ENCODE measurements at places on chromosomes 7 and 10.

GRCh38 chr10:131795761-131796160, 105.0 kb upstream of the PPP2R2D start:
- no peak for DNase-seq

DNA sequence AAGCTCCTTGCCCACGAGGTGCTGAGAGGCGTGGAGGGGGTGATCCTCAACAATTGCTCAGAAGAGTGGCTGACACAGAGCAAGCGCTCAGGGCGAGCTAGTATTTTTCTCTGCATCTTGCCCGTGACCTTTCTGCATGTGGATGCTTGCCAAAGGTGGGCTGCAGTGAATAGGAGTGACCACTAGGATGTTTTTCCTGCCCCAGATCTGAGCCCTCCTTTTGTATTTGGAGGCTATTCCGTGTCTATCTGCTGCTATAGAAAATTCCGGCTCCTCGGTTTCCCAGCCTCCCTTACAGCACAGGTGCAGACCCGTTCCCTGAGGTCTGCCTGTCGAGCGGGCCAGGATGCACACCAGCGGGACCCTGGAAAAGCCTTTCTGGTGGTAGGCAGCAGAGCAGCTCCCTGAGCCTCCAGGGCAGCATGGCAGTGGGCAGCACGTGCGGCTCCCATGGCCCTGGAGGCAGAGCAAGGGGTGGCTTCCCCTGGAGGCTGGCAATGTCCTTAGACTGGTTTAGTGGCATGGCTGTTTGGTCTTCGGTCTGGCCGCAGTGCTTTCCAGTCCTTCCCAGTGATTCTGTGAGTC, 145.1 kb upstream of the PCBD1 start:
- no peak for DNase-seq

- DNase-seq, result no peak
Measured at GRCh38 chr7:42232275-42232674, 4.7 kb downstream of the GLI3 start.

GRCh38 chr10:124745673-124746072, 1.5 kb upstream of the FAM53B start:
- no peak for DNase-seq

DNA sequence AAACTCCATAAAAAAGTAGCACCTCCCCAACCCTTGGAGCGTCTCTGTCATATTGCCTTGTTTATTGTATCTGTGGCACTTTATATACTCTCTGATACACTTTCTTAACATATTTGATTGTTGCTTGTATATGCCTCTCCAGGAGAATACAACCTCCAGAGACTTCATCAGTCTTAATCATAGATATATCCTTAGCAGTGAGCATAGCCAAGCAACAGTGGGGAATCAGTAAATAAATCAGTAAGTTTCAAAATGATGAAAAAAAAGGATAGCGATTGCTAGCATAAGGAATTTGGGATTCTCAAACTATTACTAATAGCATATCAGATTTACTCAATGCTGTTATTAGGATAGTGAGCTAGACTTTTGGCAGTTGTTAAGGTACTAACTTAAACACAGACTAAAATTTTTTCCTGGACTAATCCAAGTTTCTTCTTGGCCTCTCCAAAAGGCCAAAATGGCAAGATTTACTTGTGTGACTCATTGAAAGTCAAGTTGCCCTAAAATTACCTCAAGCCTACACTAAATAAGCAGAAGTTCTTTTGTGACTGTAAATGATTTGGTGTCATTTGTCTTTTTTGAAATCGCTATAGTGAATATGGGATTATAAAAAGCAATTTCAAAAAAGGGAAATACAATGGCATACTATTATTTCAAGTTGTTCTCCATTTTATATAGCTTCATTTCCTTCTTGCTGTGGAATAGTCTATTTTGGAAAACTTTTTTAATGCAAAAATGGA, 177.9 kb downstream of the CHN2 start:
- no peak for DNase-seq

- peak; percentile 81 for DNase-seq
Measured at GRCh38 chr7:28419716-28420115, 7.4 kb downstream of the CREB5 start.

- DNase-seq, result no peak
Measured at GRCh38 chr7:375321-375831, 85.4 kb downstream of the FOXL3 start.

- no peak for DNase-seq
Measured at GRCh38 chr10:89043052-89043451, 52.5 kb downstream of the FAS start.

DNA sequence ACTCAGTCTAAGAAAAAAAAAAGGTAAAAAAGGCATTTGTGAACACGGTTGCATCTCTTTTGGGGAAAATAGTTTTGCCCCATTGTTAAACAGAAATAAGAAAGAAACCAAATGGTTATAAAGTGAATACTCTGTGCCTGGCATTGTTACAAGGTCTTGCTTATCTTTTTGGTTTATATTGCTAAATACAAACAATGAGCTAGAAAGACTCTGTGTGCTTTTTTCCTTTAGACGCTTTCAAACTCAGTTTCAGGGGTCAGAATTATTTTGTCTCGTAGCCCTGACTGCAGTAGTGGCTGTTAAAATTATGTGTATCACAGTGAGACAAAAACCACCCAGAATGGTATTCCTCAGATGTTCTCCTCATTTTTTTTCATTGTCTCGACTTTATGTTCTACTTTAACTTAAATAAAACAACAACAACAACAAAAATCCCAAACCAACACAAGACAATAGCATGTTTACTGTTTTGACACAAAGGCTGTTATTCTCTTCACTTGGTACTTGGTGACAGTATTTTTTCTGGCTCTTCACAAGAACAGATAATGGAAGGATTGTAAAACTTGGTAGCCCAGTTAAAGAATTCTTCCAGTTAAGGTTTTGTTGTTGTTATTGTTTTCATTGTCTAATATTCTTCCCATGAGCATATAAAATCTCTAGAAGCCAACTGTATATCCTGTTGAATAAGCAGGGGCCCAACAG, 190.1 kb downstream of the PLXDC2 start:
- no peak for DNase-seq

GRCh38 chr10:621981-622740, 67.3 kb downstream of the DIP2C start:
- no peak for DNase-seq

DNA sequence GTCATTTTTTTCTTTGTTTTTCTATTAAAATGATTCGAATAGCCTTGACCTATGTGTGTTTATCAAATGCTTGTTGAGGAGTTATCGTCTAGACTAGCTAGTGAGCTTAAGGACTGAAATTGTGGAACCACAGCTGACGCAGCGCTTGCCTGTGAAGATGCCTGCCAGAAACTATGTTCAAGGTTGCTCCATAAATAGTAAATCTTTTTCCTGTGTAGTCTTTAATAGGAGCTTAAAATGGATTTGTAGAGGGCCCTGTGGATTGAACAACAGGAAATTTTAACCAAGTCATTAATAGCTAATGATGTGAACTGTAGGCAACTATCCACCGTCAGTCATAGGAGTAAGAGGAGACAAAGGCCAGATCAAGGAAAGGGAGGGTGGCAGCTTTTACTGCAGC, 145.1 kb downstream of the GNAI1 start:
- DNase-seq, result no peak

DNA sequence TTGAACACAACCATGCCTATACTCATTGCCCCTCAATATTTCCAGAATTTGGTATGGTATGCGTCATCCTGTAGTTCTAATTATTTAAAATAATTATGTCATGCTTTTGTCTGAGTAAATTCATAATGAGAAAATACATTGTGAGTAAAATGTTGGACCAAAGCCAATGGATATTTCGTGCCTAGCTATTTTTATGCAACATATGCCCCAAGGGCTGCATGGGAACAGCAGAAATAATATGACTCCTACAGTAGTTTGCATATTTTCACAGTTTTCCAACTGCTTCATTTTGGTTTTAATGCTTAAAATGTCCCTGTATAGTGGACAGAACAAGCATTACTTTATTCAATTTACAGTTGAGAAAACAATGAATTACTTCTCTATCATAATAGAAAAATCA, 1115.6 kb upstream of the GHITM start:
- DNase-seq, result no peak

GRCh38 chr10:67784474-67784873, 53.5 kb downstream of the DNAJC12 start:
- no peak for DNase-seq

- no peak for DNase-seq
Measured at GRCh38 chr7:134729895-134730294, 49.5 kb upstream of the CALD1 start.

GRCh38 chr7:20172736-20173334, 44.3 kb downstream of the MACC1 start:
- no peak for DNase-seq

- no peak for DNase-seq
Measured at GRCh38 chr7:151376218-151376902, 33.5 kb downstream of the WDR86 start.

GRCh38 chr7:144836545-144836842, 641 bp upstream of the TPK1 start:
- DNase-seq, result no peak

DNA sequence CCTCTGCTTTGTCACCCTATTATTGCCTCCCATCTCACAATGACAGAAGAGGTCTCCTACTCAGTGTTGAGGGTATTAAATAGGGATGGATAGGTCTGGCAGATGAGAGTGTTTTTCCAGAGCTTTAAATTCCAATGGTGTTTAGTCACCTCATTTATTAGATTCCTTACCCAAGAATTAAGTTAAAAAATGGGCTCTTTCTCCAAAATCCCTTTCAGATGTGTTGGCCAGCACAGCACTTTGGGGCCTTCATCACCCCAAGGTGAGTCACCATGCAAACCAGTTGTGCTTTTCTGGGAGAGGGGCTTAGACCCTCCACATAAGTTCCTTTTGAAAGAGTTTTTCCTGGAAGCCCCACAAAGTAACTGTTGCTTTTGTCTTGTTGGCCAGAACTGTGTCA, 78.4 kb downstream of the CYP26A1 start:
- DNase-seq, result no peak

- DNase-seq, result peak; percentile 69
Measured at GRCh38 chr7:20152511-20152910, 64.7 kb downstream of the MACC1 start.

- DNase-seq, result no peak
Measured at GRCh38 chr10:129280908-129281586, 186.0 kb upstream of the MGMT start.

DNA sequence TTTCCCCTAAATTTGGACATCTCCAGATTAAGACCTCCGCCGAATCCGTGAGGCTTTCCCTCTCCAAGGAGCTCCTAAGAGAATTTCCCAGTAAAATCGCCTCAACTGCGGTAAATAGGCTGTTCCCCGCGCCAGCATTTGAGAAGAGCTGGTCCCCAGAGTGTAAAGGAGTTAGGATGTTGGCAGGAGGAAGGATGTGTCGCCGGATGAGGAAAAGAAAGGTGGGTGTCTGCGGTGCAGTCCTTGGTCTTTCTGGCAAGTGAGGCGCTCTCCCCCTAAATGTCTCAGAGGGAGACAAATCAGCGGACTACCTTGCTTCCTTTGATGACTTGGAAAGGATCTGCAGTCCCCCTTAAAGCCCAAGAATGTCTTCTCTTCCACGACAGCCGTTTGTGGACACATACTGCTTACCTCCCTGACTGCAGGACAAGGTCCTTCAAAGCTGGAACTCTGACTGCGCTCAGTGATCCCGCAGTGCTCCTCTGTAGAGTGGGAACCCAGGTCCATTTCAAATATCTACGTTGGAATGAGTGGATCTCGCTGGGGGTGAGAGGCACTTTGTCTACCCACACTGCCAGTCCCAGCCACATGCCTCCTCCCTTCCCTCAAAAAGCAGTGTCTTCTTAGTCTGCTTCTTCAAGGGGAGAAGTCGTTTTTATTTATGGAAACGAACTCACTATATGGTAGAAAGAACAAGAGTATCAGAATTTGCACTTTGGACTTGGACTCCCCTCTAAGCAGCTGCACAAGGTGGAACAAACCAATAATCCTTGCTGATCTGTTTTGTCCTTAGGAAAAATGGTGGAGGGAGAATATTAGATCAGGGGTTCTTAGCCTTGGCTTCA, 1.1 kb upstream of the DLG5 start:
- no peak for DNase-seq

DNA sequence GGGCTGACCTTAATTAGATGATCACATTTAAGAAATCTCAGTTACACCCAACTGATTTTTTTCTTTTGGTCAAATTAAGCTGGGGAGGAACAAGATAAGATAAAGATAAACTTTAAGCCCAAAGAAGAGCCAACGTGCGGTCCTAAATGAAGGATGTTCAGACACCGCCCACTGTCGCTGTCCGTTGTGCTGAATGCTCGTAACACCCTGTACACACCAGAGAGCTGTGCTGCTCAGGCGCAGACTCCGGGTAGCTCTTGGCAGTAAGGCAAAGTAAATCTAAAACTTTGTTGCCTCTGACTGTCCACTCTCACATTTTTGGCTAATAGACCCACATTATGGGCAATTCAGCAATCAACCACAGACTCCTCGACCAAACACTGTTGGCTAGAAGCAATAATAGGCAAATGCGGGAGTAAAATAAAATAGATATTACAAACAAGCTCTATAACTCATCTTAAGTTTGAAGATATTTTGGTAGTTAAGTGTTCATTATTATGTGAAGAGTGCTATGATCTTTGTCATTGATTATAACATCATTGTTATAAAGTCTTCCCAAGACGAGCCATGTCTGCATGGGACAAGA, 57.1 kb downstream of the PLPP4 start:
- no peak for DNase-seq

GRCh38 chr7:42100156-42100508, 136.9 kb downstream of the GLI3 start:
- no peak for DNase-seq

GRCh38 chr10:123133541-123134342, 2.0 kb upstream of the HMX3 start:
- DNase-seq, result no peak

DNA sequence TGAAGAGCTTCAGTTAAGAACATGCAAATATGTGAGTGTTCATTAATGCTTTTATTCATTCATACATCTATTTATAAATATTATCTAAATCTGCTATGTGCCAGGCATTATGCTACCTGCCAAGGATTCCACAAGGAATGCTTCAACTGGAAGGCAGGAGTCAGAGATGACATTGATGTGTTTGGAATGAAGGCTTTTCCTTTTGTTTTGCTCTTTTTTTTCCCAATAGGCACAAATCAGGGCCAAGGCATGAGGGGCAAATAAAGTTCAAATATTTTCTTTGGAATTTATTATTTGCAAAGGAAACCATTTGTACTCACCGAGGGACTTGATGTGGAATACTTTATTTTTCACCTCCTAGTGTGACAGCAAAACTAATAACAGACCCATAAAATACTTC, 530.3 kb downstream of the ARL4A start:
- no peak for DNase-seq

GRCh38 chr10:132548106-132548823, 10.7 kb downstream of the INPP5A start:
- no peak for DNase-seq

GRCh38 chr10:67224553-67224952, 298.7 kb downstream of the LRRTM3 start:
- no peak for DNase-seq

DNA sequence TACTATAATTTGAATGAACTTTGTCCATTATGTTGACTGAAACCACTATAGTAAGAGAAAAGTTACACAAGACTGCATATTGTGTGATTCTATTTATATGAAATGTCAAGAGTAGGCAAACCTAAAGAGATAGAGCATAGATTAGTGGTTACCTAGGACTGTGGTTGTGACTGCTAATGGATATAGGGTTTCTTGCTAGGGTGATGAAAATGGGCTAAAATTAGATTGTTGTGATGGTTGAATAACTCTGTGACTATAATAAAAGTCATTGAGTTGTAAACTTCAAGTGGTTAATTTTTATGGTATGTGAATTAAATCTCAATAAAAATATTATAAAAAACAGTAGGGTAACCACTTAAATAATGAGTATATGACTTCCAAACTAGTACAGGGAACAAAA, 142.9 kb upstream of the AHR start:
- peak; percentile 28 for DNase-seq

- no peak for DNase-seq
Measured at GRCh38 chr7:157002819-157003421, 7.5 kb downstream of the MNX1 start.

- DNase-seq, result no peak
Measured at GRCh38 chr7:155589001-155589980, 42.9 kb upstream of the CNPY1 start.

Measured in AG09319 (cell line).